ENCODE measurements at places on chromosomes 11 and 22.

GRCh38 chr11:1883346-1884302 is 8.1 kb downstream of the PRR33 start:
- DNase-seq = no peak

DNA sequence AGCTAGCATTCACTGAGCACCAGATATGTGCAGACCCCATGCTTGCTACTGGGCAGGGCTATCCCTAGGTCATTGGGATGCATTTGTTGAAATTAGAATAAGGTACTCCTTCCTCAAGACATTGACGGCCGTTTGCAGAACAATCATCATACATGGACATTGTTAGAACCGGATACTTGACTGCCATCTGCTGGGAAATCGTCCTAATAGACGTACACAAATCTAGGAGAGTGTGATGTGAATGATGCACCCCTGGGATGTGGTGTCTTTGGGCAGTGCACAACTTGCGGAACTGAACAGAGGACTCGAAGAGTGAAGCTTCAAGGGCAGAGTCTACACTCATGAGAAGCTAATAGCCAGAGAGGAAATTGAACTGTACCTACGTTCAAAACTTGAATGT is 35.9 kb downstream of the MYO18B start:
- no peak for DNase-seq

DNA sequence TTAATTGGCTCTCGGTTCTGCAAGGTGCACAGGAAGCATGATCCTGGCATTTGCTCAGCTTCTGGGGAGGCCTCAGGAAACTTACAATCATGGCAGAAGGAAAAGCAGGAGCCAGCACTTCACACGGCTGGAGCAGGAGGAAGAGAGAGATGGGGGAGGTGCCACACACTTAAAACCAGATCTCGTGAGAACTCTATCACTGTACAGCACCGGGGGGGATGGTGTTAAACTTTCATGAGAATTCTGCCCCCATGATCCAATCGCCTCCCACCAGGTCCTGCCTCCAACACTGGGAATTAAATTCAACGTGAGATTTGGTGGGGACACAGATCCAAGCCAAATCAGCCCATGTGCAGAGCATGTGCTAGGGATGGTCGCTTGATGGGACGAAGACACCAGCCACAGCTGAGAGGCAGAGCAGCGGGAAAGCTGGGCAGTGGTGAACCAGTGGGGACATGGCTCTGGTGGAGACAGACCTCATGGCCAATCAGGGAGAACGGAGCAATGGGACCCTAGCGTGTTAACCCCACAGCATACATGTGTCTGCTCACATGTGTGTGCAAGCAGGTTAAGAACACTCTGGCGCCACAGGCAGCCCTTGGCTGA is 6.2 kb downstream of the TANGO2 start:
- DNase-seq = no peak

DNA sequence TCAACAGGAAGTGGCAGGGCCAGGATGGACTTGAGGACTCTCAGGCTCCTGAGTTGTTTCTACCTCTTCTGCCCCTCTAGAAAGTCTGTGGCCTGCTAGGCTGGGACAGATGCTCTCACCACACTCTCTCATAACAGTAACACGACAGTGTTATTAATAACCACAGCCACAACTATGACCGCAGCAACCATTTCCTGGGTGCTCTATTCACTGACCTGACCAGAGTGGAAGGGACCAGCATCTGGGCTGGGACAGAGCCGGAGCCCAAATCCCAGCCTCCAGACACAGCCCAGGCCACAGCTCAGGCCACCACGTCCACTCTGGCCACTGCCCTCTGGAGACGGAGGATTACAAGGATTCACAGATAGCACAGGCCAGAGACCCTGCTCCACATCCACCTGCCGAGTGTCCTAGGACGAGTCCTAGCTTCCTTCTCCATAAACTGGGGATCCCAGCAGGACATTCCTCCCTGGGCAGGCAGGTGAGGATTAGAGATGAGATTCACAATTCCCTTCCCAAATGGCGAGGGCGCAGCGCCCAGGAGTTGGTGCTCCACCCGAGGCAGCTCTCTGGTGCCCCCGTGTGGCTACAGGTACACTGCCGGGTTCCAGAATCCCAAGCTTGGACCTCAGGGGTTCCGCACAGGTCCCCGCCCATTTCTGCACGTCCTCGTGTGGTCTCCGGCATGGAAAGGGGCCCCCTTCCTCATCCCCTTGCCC is 7.1 kb downstream of the PNPLA5 start:
- DNase-seq = peak; percentile 37

DNA sequence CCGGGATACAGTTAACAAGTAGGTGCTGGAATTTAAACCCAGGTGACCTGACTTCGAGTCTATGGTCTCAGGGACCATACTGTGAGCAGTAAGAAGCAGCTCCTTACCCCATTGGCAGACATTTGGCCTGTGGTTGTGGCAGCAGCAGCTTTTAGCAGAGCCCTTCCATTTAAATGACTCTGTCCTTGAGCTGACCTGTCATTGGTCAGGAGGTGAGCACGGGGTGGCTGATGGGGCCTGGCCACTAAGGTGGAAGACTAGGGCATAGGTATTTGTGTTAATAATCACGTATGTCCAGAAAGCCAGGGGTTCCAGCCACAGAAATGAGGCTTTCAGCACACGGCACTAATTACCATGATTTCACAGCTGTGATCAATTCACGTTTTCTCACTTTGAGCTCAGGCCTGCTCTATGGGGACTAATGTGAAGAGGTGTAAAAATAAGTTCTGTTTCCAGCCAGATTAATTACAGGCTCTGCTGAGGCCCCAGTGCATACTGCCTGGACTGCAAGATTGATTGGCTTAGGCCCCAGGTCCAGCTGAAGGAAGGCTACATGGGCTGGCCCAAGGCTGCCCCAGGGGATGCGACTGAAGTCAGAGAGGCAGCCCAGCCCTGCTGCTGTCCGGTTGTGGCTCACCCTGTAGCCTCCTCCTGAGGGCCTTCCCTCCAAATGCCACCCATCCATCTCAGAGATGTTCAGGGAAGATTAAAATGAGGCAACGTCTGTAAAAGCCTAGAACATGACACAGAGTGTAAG is 76.0 kb downstream of the FDX1 start:
- DNase-seq = no peak

DNA sequence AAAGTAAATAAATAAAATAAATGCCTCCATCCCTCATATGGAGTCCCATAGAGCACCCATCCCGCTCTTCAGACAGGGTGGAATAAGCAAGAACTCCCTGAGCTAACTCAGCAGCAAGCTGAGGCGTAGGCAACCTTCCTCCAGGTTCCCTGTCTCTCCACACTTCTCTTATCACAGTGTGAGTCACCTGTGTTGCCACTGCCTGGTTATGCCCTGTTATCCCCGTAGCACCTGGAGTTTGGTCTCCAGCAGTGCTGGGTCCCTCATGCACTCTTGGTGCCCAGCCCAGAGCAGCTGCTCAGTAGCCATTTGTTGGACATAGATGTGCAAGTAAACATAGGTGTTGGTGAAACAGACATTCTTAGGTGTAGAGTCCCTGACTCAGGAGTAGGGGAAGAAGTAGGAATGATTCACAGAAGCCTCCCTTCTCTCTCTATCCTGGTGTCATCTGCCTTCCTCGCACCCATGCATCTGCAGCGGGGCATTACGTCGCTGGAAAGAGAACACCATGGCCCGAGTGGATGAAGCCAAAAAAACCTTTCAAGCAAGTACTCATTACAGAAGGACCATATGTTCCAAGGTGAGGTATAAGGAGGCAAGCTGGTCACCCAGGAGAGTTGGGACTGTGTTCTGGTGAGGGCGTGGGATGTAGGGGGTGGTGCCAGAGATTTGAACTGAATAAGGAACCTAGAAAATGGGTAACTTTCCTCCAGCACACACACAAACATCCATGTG is 56.0 kb downstream of the PISD start:
- DNase-seq = no peak

- no peak for DNase-seq
Observed at GRCh38 chr11:62015615-62016014, 48.2 kb upstream of the FTH1 start.

GRCh38 chr11:62127941-62128770 is 4.3 kb downstream of the INCENP start:
- no peak for DNase-seq

DNA sequence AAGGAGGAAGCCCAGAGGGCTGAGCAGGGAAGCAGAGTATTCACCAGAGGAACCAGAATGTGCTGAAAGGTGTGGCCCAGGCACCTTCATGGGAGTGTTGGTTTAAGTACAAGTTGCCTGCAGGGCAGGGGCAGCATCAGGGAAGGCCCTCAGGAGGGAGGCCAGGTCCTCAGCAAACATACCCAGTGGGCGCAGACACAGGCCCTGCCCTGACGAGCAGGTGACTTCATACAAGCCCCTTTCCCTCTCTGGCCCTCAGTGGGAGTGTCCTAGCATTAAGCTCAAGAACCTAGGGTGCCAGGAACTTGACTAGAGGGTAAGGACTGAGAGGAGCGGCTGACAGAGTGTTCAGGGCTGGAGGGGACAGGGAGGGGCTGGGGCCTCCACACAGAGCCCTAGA is 7.5 kb upstream of the CASTOR1 start:
- no peak for DNase-seq

GRCh38 chr22:33142282-33143055 is 84.3 kb upstream of the SYN3 start:
- no peak for DNase-seq

DNA sequence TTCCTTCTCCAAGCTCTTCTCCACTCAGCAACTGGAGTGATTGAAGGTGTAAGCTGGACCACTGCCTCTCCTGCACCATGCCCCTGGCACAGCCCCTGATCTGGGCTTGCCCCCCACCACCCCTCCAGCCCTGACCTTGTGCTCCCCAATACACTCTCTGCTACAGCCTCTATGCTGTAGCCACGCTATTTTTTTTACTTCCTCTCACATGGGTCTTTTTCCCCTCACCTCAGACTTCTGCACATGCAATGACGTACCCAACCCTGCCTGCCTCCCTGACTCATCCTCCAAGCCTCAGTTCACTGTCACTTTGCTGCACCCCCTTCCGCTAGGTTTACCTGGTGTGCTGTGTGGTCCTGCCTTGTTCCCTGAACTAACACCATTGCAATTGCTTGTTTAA is 9.0 kb downstream of the CSNK2A3 start:
- DNase-seq = no peak

DNA sequence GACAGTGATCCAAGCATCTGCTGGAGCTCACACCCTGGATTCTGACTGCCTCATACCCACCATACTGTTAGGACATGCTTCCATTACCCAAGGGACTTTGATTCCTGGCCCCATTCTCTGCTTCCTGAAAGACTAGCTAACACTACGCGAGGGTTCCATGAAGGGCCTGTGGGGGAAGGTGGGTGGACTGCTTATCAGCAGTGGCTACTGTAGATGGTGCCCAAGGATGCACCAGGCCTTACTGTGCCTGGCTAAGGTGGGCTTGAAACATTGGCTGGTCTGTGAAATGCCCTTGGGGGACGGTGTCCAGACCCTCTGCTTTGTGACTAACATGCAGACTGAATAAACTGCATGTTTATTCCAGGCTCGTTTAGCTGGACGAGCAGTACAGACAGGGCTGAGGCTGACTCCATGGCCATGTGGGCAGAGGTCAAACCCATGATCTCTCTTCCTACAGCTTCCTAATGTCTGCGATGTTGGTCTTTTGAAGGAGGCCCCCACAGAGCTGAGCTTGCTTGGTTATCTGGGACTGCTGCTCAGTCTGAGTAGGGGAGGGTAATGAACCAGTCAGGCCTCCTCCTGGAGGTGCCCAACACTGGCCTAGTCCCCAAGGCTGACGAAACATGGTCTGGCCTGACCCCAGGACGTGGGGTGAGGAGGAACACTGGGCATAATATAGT is 48.3 kb upstream of the PHOX2A start:
- DNase-seq = no peak

- no peak for DNase-seq
Observed at GRCh38 chr11:69921128-69922014, 102.2 kb upstream of the FGF3 start.

- DNase-seq = no peak
Observed at GRCh38 chr11:64667154-64667745, 55.7 kb downstream of the NRXN2 start.

DNA sequence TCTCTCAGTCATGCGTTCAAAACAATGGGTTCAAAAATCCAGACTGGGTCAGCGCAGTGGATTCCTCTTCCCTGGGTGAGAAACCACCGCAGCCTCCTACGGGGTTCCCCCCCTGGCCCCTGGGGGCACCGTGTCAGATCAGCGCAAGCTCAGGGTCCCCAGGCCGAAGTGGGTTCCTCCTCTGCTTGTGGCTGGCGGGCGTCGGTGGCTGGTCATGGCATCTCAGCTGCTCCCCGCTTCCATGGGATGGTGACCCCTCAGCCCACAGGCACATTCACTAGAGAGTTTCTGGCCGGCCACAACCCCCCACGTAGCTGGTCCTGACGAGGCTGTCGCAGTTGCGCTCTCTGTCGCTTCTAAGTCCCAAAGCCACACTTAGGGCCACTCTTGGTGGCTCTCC is 389.8 kb downstream of the TBC1D22A start:
- DNase-seq = no peak

DNA sequence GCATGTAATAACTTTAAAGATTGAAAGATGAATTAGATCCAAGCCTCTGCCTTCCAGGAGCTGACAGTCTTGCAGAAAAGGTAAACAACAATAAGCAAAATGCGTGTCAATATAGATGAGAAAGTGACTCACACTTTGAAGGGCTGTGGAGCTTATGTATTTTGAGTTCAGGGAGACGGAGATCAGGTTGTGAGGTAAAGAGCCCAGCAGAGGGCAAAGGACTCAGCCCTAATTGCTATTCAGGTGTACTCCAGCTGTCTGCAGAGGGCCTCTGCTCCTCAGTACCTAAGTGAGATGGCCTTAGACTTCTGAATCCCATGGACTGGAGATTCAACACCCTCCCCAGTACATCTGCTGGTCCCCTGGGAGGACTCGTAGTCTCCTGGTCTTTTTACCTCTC is 22.9 kb upstream of the CTR9 start:
- no peak for DNase-seq

- peak; percentile 27 for DNase-seq
Observed at GRCh38 chr11:94897330-94897768, 76.0 kb downstream of the CWC15 start.

- DNase-seq = no peak
Observed at GRCh38 chr11:64799623-64800302, 3.3 kb downstream of the MAP4K2 start.

DNA sequence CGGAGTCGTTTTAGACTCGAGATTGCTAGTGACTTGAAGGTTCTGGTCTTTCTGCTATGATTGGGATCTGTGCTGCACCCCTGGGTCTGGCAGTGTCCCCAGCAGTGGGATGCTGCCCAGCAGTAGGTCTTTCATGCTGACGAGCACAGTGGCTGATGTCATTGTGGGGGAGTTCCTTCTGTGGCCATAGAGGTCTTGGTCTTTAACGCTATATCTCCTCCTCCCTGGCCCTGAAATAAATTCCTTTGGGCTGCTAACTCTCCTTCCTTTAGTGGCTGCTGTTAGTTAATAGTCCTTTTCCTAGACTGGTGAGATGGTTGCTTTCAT is 136.3 kb downstream of the TEAD1 start:
- no peak for DNase-seq

- no peak for DNase-seq
Observed at GRCh38 chr11:118744046-118744445, 46.9 kb downstream of the DDX6 start.

DNA sequence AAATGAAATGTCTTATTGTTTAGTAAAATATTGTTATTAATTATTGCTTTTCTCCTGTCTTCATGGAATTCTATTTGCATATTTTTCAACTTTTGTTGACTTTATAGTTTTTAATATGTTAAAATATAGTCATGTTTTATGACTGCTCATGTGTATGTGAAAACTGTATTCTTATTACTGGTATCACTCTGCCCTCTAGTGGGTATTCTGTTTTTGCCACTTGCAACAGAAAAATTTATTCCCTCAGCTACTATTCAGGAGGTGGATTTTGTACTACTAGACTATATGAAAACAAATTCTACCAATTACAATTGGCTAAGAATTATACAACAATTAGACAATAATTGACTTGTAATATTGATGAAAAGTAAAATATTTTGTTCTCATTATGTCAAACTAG is 45.0 kb downstream of the OR4C6 start:
- no peak for DNase-seq
